ENCODE measurements at places on chromosomes 2 and 18. TPM values are rescaled to one million over a fixed set of nuclear protein-coding genes. Genes with fewer than 3 reads are reported as not detected.

GCA gene
- polyA plus RNA-seq: 22.0 TPM

GPAT2 gene
- polyA plus RNA-seq: 3.8 TPM

ANKRD30B gene
- polyA plus RNA-seq: not detected

IL36A gene
- polyA plus RNA-seq: not detected

KCTD1 gene
- polyA plus RNA-seq: 7.8 TPM

CYBRD1 gene
- polyA plus RNA-seq: 31.7 TPM

IL1F10 gene
- polyA plus RNA-seq: not detected

CD302 gene
- 18.3 TPM for polyA plus RNA-seq

MORN2 gene
- 26.9 TPM for polyA plus RNA-seq

ANKRD30BL gene
- polyA plus RNA-seq: not detected

ADAM23 gene
- 0.85 TPM for polyA plus RNA-seq

DOK6 gene
- polyA plus RNA-seq: 0.18 TPM

PLB1 gene
- polyA plus RNA-seq: 3.8 TPM

CCDC85A gene
- polyA plus RNA-seq: not detected

CPO gene
- polyA plus RNA-seq: not detected

FAM228A gene
- polyA plus RNA-seq: 0.23 TPM

ANTXR1 gene
- 10.0 TPM for polyA plus RNA-seq
